A549 treated with Hydrocortisone at 1 μM for 4 hours (cell line): ENCODE measurements at places on chromosomes 5 and 9. TPM values are rescaled to one million over a fixed set of nuclear protein-coding genes. Genes with fewer than 3 reads are reported as not detected.

The RAD1 gene
- total RNA-seq = 30.3 to 40.7 TPM (median 31.8 TPM) in 5 replicates

The ZNF454 gene
- total RNA-seq = not detected in 5 replicates

The RNF180 gene
- total RNA-seq = 0.22 to 0.40 TPM (median 0.32 TPM) in 5 replicates

The SPATA31A3 gene
- total RNA-seq = not detected in 5 replicates

The PIGO gene
- 44.9 to 52.6 TPM (median 51.3 TPM) in 5 replicates for total RNA-seq

The LIFR gene
- 4.8 to 9.1 TPM (median 7.3 TPM) in 5 replicates for total RNA-seq

The SLC4A9 gene
- 0.02 TPM in 1 of 5 replicates, not detected in the others for total RNA-seq

The FCHO2 gene
- 11.6 to 17.2 TPM (median 16.0 TPM) in 5 replicates for total RNA-seq

The MZB1 gene
- 0.13 TPM in 1 of 5 replicates, not detected in the others for total RNA-seq

The CCNO gene
- total RNA-seq = 4.3 to 8.1 TPM (median 7.0 TPM) in 5 replicates

The SPACA9 gene
- 3.8 to 6.1 TPM (median 5.2 TPM) in 5 replicates for total RNA-seq

The CAPSL gene
- not detected in 5 replicates for total RNA-seq

The SLC36A3 gene
- total RNA-seq = not detected in 5 replicates

The GAS1 gene
- total RNA-seq = 0.08 to 0.13 TPM (median 0.10 TPM) in 5 replicates

The TRIP13 gene
- total RNA-seq = 63.2 to 73.2 TPM (median 70.6 TPM) in 5 replicates

The TJP2 gene
- 3.4 to 5.5 TPM (median 4.9 TPM) in 5 replicates for total RNA-seq

The CDC20B gene
- 0.05 to 0.10 TPM (median 0.06 TPM) in 5 replicates for total RNA-seq

The MEGF9 gene
- total RNA-seq = 16.2 to 26.1 TPM (median 20.5 TPM) in 5 replicates

The AMACR gene
- 13.1 to 17.8 TPM (median 16.1 TPM) in 5 replicates for total RNA-seq

The GFI1B gene
- 0.07 to 0.20 TPM (median 0.10 TPM) in 5 replicates for total RNA-seq

The SNCAIP gene
- total RNA-seq = 0.03 to 0.05 TPM in 2 of 5 replicates, not detected in the others

The SLC46A2 gene
- not detected in 5 replicates for total RNA-seq

The STPG3 gene
- total RNA-seq = not detected in 5 replicates

The SLC6A7 gene
- 0.02 TPM in 1 of 5 replicates, not detected in the others for total RNA-seq

The AMBP gene
- total RNA-seq = 6.3 to 8.7 TPM (median 7.8 TPM) in 5 replicates

The IL9 gene
- total RNA-seq = not detected in 5 replicates

The RAD17 gene
- 15.7 to 18.7 TPM (median 16.3 TPM) in 5 replicates for total RNA-seq

The SV2C gene
- not detected in 5 replicates for total RNA-seq

The STOM gene
- 347 to 503 TPM (median 367 TPM) in 5 replicates for total RNA-seq

The CDHR2 gene
- total RNA-seq = 0.10 to 0.17 TPM (median 0.12 TPM) in 4 of 5 replicates, not detected in the other

The ALDOB gene
- not detected in 5 replicates for total RNA-seq

The TNPO1 gene
- total RNA-seq = 99.5 to 169 TPM (median 112 TPM) in 5 replicates

The BRD9 gene
- total RNA-seq = 35.5 to 44.1 TPM (median 41.2 TPM) in 5 replicates

The OR1J2 gene
- not detected in 5 replicates for total RNA-seq

The SLC24A2 gene
- not detected in 5 replicates for total RNA-seq

The ARHGEF28 gene
- 10.6 to 13.3 TPM (median 10.9 TPM) in 5 replicates for total RNA-seq

The PCDHA6 gene
- total RNA-seq = 0.05 to 0.08 TPM (median 0.08 TPM) in 3 of 5 replicates, not detected in the others

The LCP2 gene
- 0.05 to 0.06 TPM in 2 of 5 replicates, not detected in the others for total RNA-seq

The MTAP gene
- 6.2 to 22.1 TPM (median 8.5 TPM) in 5 replicates for total RNA-seq

The SPIN1 gene
- 32.5 to 51.6 TPM (median 38.9 TPM) in 5 replicates for total RNA-seq

The KIF27 gene
- total RNA-seq = 0.68 to 1.1 TPM (median 1.1 TPM) in 5 replicates

The TRIM14 gene
- 10.9 to 15.0 TPM (median 13.8 TPM) in 5 replicates for total RNA-seq
